Naive thymus-derived CD4-positive, alpha-beta T cell (primary cell): ENCODE measurements at places on chromosomes 16 and 17. TPM values are rescaled to one million over a fixed set of nuclear protein-coding genes. Genes with fewer than 3 reads are reported as not detected.

ABCA10 gene
- total RNA-seq = 2.4 TPM

GRCh38 chr16:1870365-1871082, 1.4 kb downstream of the MEIOB start:
- no peak for DNase-seq

GRCh38 chr16:86809458-86809955, 231.2 kb downstream of the FOXL1 start:
- DNase-seq = no peak

DNA sequence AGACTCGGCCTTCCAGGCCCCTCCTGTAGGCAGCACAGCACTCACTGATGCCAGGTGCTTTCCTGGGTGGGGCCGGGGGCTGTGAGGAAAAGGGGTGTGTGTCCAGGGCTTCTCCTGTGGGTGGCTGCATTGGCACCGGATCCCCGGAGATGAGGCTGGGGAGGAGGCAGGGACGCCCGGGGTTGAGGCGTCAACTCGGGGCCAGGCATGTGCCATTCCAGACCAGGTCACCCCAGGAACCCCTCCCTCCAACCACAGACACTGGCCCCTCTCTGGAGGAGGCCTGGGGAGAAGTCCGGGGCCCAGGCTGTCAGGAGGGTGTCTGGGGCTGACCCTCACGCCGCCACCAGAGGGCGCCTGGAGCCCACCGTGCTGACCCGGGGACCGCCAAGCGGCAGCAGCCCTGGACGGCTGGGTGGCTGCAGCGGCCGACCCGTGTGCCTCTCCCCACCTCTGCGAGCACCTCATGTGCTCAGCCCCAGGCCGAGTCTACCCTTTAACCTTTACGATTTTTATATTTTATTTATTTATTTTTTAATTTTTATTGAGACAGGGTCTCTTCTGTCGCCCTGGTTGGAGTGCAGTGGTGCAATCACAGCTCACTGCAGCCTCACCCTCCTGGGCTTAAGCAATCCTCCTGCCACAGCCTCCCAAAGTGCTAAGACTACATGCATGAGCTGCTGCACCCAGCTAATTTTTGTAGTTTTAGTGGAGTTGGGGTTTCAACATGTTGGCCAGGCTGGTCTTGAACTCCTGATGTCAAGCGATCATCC, 3.2 kb upstream of the METRN start:
- DNase-seq = peak; percentile 73

GRCh38 chr17:16987830-16988601, 16.1 kb upstream of the TNFRSF13B start:
- peak; percentile 22 for DNase-seq

GRCh38 chr17:27475070-27475673, 18.9 kb downstream of the KSR1 start:
- DNase-seq = no peak

C16orf46 gene
- 0.24 TPM for total RNA-seq

- DNase-seq = no peak
Observed at GRCh38 chr16:20853981-20854620, 46.1 kb downstream of the DCUN1D3 start.

- no peak for DNase-seq
Observed at GRCh38 chr16:83211711-83212110, 584.9 kb downstream of the CDH13 start.

ZSWIM7 gene
- 39.0 TPM for total RNA-seq

DNA sequence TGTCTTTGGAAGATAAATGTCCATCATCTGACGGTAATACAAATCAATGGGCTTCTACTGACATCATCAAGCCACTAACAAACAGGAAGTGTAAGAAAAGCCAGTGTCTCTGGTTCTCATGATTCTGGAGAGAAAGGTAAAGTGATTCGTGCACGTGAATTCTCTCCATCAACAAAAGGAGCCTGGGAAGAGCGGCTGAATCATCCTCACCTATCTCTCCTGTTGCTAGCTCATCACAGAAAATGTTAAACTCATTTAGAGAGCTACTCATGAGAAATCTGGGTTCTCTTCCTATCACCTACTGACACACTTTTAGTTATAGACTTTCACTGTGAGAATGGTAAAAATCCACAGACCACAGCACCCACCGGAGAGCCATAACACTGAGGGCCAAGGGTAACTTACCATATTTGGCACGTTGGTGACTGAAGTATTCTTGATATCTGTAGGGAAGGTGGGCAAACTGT, 70.3 kb downstream of the CREBBP start:
- DNase-seq = no peak

DNA sequence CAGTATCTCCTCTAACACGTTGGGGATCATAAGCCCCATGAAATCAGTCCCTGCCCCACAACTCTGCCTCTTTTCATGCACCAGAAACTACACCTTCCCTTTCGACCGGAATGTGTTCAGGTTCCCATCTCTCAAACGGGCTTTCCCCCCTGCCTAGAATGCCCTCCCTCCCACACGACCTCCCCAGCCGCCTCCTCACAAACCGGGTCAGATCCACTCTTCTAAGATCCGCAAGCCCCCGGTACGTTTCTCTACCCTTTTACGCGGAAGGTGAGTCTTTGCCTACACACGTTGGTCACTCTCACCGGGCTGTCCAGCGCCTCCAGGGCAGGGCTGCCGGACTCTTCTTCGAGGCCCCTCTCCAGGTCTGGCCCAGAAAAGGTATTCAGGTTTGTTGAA, 708 bp downstream of the DHX33 start:
- peak; percentile 27 for DNase-seq

DNA sequence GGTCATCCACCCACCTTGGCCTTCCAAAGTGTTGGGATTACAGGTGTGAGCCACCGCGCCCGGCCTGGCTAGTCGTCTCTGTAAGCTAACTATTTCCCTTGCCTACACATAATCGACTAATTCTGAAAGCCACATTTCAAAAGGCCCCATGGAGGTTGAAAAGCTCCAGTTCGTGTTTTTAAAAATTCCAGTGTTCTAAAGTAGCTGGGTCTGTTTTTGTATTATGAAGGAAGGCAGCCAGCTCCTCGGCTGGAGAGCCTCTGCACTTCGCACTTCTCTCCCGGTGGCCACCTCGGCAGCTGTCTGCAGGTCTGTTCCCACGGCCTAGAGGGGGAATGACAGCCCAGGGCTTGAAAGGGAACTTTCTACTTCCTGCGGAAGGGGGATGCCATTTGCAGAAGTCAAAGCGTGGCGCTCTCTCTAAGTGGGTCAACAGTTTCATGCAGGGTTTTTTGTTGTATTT, 16.9 kb downstream of the HASPIN start:
- DNase-seq = peak; percentile 27
